ENCODE measurements at places on chromosomes 12 and 14.

GRCh38 chr14:53850714-53851296 is 105.8 kb downstream of the BMP4 start:
- no peak for DNase-seq

- no peak for DNase-seq
These were observed 412 bp upstream of the SNW1 start for GRCh38 chr14:77761205-77761931.

GRCh38 chr14:21486640-21487087 is 9.7 kb downstream of the TOX4 start:
- no peak for DNase-seq

DNA sequence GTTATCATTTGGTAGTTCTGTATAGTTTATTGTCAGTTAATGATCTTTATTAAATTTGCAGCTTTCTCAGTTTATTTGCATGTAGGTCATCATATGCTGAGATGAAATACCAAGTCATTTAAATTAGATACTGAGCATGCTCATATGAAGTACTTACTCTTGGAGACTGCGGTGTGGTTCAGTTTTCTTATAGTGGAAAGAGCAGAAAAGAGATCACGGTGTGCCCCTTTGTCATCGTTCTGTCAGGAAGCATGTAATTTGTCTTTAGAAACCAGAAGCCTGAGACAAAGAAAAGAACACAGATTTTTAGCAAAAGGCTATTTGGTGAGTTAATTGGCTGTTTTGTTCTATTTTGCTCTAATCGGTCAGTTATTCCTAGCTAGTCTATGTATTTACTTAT is 75.6 kb downstream of the PLEKHA5 start:
- no peak for DNase-seq

- no peak for DNase-seq
These were observed 371.2 kb downstream of the BTG1 start for GRCh38 chr12:91774434-91774921.

- no peak for DNase-seq
These were observed 13.5 kb downstream of the NCOR2 start for GRCh38 chr12:124553862-124554428.

Measured in T follicular helper cell (primary cell).